ENCODE measurements at places on chromosomes 6 and 20.

DNA sequence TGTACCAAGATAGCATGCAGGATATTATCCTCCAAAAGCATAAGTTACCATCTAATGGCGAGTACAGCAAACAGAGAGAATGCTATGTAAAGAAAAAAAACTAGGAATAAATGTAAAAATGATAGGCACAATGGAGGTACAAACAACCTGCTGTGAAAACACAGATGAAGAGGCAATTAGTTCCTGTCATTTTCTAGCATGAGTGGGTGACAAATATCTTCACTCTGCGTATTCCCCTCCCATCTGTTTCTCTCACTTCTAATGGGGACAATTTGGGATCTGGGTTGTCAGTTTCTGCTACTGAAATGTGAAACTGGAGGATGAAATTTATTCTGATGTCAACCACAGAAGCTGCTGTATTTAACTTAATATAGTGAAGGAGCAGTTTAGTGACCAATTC, 11.7 kb upstream of the PTPRK start:
- no peaks in the 10 kb centered on the region for H3K4me1 ChIP-seq
- no peak for DNase-seq
- H3K27ac ChIP-seq = no peak overlapping the region
- H3K36me3 ChIP-seq = no peaks in the 10 kb centered on the region
- H3K27me3 ChIP-seq = no peaks in the 10 kb centered on the region
- no peak overlapping the region for H3K4me3 ChIP-seq

GRCh38 chr6:142542704-142543233, 241.0 kb downstream of the ADGRG6 start:
- DNase-seq = peak; percentile 64
- H3K4me3 ChIP-seq = no peak overlapping the region
- H3K27me3 ChIP-seq = no peaks in the 10 kb centered on the region
- no peaks in the 10 kb centered on the region for H3K4me1 ChIP-seq

DNA sequence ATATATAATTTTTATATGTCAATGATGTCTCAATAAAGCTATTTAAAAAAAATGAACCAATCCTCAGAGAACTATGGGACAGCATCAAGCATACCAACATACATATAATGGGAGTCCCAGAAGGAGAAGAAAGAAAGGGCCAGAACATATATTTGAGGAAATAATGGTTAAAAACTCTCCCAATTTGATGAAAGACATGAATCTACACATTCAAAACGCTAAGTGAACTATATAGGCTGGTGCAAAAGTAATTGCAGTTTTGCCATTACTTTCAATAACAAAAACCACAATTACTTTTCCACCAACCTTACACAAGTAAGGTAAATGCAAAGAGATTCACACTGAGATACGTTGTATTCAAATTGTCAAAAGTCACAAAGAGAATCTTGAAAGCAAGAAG, 43.4 kb downstream of the ZNF133 start:
- no peak overlapping the region for H3K27ac ChIP-seq
- DNase-seq = no peak
- H3K4me3 ChIP-seq = no peak overlapping the region
- no peaks in the 10 kb centered on the region for H3K27me3 ChIP-seq

- H3K27ac ChIP-seq = no peak overlapping the region
- no peak for DNase-seq
- H3K36me3 ChIP-seq = no peaks in the 10 kb centered on the region
Observed at GRCh38 chr20:722822-723644, 45.3 kb downstream of the SLC52A3 start.

DNA sequence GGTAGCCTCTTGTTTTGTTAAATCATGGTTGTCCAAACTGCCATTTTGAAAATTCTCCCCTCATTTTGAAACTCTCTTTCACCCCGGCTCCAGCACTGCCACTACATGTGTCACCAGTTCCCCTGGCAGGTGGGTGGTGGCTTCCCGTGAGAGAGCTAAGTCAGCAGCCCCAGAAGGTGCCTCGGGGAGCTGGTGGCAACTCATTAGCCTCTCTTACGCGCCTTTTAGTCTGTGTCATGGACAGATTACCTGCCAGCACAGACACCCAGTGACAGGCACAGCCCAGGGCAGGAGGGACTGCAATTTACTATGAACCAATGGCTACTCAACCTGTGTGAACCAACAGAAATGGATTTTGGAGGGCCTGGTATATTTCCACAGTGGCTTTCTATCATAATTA, 147.1 kb upstream of the SASH1 start:
- peaks cover 5% of the 10 kb centered on the region for H3K4me1 ChIP-seq
- no peak overlapping the region for H3K27ac ChIP-seq
- H3K4me3 ChIP-seq = no peak overlapping the region

DNA sequence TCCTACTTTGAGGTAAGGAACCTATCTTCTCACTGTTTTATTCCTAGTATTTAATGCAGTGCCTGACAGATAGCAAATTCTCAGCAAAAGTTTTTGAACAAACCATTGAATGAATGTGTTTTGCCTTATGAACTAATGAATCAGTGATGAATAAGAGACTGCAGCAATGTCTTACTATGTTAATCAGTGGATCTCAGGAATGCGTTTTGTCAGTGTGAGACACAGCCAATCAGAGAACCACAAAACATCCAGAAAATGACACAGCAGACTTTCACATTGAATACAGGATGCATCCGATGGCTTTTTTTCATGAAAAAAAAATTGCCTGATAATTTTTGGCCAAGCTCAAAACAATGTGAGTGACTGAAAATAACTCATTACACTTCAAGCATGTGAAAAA, 270.5 kb downstream of the BMP2 start:
- no peaks in the 10 kb centered on the region for H3K36me3 ChIP-seq
- no peaks in the 10 kb centered on the region for H3K4me1 ChIP-seq
- H3K4me3 ChIP-seq = no peak overlapping the region
- DNase-seq = no peak
- no peaks in the 10 kb centered on the region for H3K27me3 ChIP-seq

DNA sequence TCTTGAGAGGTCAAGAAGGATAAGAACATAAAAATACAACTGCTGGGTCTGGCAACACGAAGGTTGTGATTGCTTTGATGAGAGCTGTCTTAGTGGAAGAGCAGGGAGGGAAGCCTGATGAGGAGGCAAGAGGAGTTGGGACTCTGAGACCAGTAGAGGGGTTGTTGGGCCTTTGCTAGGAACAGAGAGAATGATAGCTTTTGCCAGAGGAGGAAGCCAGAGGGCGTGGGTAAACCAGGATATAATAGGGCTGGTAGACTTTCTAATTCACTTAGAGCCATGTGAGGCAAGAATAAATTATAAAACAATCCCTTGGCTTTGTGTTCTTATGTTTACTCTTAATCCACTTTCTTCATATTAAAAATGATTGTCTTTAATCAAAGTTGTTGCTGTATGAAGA, 78.6 kb downstream of the RCAN2 start:
- no peak for DNase-seq
- H3K4me3 ChIP-seq = no peak overlapping the region
- H3K27me3 ChIP-seq = no peaks in the 10 kb centered on the region
- H3K27ac ChIP-seq = no peak overlapping the region
- no peaks in the 10 kb centered on the region for H3K36me3 ChIP-seq

DNA sequence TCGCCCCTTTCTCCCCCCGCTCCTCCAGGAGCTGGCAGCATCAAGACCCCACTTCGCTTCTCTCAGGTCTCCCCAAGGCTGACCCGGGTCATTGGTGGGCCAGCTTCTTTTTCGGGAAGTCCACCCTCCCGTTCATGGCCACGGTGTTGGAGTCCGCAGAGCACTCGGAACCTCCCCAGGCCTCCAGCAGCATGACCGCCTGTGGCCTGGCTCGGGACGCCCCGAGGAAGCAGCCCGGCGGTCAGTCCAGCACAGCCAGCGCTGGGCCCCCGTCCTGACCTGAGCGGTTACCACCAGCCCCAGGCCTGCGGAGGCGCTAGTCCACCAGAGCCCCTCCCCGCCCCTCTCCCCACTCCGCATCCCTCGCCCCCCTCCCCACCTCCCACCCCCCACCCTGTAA, 1.0 kb downstream of the PPDPF start:
- no peaks in the 10 kb centered on the region for H3K36me3 ChIP-seq
- peak overlapping the region; percentile 69 for H3K4me3 ChIP-seq
- DNase-seq = peak; percentile 46
- peak overlapping the region; percentile 92 for H3K27ac ChIP-seq

GRCh38 chr20:24470746-24471582, 1.5 kb downstream of the SYNDIG1 start:
- H3K27ac ChIP-seq = no peak overlapping the region
- H3K36me3 ChIP-seq = no peaks in the 10 kb centered on the region
- no peaks in the 10 kb centered on the region for H3K27me3 ChIP-seq
- no peak for DNase-seq
- H3K4me3 ChIP-seq = peak overlapping the region; percentile 39

- H3K36me3 ChIP-seq = no peaks in the 10 kb centered on the region
- no peak overlapping the region for H3K4me3 ChIP-seq
- no peaks in the 10 kb centered on the region for H3K27me3 ChIP-seq
- DNase-seq = no peak
- H3K4me1 ChIP-seq = no peaks in the 10 kb centered on the region
- H3K27ac ChIP-seq = no peak overlapping the region
Observed at GRCh38 chr6:168149015-168149414, 70.0 kb upstream of the FRMD1 start.

GRCh38 chr6:144266091-144266649, 19.0 kb upstream of the UTRN start:
- H3K27me3 ChIP-seq = no peaks in the 10 kb centered on the region
- peaks cover 3% of the 10 kb centered on the region for H3K4me1 ChIP-seq
- H3K36me3 ChIP-seq = no peaks in the 10 kb centered on the region
- no peak overlapping the region for H3K4me3 ChIP-seq

DNA sequence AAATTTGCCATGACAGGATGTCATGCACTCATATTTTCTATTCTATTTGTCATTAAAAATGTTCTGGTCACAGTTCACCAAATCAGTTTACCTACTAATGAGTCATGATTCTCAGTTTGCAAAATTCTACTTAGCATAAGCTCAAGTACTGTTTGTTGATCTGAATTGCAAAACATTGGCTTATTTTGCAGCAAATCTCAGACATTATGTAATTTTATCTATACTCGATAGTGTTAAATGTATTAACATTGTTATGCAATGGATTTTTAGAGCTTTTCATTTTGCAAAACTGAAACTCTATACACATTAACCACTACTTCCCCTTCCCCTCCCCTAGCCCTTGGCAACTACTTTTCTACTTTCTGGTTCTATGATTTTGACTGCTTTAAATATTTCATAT, 213.8 kb upstream of the ZFP64 start:
- H3K27me3 ChIP-seq = no peaks in the 10 kb centered on the region
- H3K4me3 ChIP-seq = no peak overlapping the region
- no peaks in the 10 kb centered on the region for H3K36me3 ChIP-seq
- no peaks in the 10 kb centered on the region for H3K4me1 ChIP-seq

GRCh38 chr6:138973466-138974153, 14.4 kb downstream of the REPS1 start:
- H3K4me1 ChIP-seq = peaks cover 7% of the 10 kb centered on the region
- H3K4me3 ChIP-seq = no peak overlapping the region
- H3K27me3 ChIP-seq = no peaks in the 10 kb centered on the region
- DNase-seq = no peak
- H3K36me3 ChIP-seq = no peaks in the 10 kb centered on the region
- H3K27ac ChIP-seq = no peak overlapping the region

GRCh38 chr6:129575378-129576118, 134.4 kb downstream of the ARHGAP18 start:
- peak overlapping the region; percentile 28 for H3K4me3 ChIP-seq
- H3K27me3 ChIP-seq = no peaks in the 10 kb centered on the region
- H3K36me3 ChIP-seq = no peaks in the 10 kb centered on the region

GRCh38 chr6:96286503-96286902, 235.1 kb upstream of the UFL1 start:
- no peak overlapping the region for H3K4me3 ChIP-seq
- no peak for DNase-seq

- H3K27me3 ChIP-seq = no peaks in the 10 kb centered on the region
- no peak overlapping the region for H3K4me3 ChIP-seq
- H3K36me3 ChIP-seq = no peaks in the 10 kb centered on the region
- no peak overlapping the region for H3K27ac ChIP-seq
- peaks cover 3% of the 10 kb centered on the region for H3K4me1 ChIP-seq
- DNase-seq = no peak
Observed at GRCh38 chr20:17825252-17825959, 125.6 kb downstream of the BANF2 start.

DNA sequence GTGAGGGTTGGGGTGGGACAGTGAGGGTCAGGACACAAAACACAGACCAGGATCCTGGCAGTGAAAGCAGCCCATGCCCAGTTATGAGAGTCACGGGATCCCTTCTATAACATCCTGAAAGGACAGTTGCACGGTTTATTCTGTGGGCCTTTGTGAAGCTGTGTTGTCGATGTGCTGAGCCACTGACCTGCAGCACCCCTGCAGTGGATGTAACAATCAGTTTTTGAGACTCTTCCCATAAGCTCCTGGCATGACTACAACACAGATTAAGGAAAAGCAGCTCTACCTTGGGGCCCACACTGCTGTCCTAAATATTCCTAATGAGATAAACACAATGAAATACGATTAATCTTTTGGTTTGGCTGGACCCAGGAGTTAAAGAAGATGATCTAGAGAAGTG, 3.7 kb downstream of the PYGB start:
- H3K36me3 ChIP-seq = no peaks in the 10 kb centered on the region
- no peak overlapping the region for H3K27ac ChIP-seq
- DNase-seq = no peak
- H3K27me3 ChIP-seq = no peaks in the 10 kb centered on the region

DNA sequence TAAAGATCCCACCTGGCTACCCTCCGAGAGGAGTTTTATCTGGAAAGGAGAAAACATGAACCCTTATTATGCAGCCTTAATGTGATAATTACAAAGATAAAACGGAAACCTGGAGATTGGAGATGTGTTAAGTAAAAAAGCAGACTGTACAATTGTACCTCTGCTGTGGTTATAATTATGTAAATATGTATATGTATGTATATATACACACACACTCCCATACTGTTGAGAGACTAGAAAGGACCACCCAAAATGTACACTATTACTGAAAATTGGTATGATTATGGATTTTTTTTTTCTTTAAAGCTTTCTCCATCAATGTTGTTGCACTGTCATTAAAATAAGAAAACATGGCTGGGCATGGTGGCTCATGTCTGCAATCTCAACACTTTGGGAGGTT, 72.1 kb upstream of the BCLAF1 start:
- DNase-seq = no peak
- H3K4me1 ChIP-seq = no peaks in the 10 kb centered on the region

Measured in ovary (tissue), 10 donors.